ENCODE measurements at places on chromosomes 6 and 20.
A peak's percentile ranks its signal among the peaks of the same experiment; 100 is the strongest.

GRCh38 chr6:163237110-163237509 lies 177.4 kb upstream of the QKI start:
- ATAC-seq, result no peak

DNA sequence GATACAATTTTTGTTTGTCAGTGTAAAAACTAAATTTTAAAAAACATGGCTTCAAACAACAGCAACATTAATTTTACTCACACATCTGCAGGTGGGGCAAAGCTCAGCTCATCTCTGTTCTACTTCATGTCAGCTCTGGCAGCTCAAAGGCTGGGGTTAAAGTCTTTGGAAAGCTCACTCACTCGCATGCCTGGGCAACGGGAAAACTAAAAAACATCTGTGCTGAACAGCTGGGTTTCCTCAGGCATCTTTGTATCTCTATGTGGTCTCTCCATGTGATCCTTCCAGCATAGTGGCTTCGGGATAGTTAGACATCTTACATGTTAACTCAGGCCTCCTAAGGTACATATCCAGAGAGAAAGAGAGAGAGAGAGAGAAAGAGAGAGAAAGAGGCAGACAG lies 499.6 kb downstream of the RFPL4B start:
- ATAC-seq, result no peak

DNA sequence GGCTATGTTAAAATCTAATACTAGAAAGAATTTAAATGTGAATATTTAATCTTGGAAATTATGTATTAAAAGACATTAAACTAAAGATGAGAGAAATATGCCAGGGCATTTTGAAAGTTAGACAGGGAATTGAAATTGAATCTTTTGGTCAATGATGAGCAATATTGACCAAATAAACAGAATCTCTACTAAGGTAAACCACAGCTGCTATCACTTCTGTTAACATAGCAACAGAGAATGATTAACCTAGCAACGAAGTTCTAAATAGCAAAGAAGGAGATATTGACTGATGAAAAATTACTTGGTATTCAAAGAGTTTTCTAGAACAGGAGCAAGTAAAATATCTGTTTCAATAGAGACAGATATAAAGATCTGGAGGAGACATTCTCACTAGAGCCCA lies 45.2 kb upstream of the RSPO3 start:
- no peak for ATAC-seq

DNA sequence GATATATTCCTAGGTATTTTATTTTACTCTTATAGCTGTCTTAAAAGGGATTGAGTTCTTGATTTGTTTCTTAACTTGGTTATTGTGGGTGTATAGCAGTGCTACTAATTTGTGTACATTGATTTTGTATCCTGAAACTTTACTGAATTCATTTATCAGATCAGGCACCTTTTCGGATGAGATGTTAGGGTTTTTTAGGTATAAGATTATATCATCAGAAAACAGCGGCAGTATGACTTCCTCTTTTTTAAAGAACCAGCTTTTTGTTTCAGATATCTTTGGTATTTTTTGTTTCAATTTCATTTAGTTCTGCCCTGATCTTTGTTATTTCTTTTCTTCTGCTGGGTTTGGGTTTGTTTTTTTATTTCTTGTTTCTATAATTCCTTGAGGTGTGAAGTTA lies 382.4 kb upstream of the ADGRB3 start:
- ATAC-seq, result no peak

DNA sequence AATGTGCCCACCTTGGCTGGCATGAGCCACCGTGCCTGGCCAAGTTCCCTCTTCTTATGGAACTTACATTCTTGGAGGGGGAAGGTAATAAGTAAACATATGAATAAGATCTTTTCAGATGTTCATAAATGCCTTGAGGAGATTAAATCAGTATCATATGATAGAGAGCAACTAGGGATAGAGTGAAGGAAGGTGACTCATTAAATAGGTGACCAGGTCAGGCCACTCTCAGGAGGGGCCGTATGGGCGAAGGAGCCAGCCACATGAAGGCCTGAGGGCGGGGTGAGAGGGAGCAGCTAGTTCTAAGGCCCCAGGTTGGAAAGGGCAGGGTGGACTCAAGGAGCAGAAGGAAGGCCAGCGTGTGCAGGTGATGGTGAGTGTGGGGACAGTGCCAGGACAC lies 91.1 kb downstream of the UST start:
- ATAC-seq, result no peak

- ATAC-seq, result peak; percentile 19
These were observed 509.9 kb upstream of the ID4 start for GRCh38 chr6:19327241-19327640.

DNA sequence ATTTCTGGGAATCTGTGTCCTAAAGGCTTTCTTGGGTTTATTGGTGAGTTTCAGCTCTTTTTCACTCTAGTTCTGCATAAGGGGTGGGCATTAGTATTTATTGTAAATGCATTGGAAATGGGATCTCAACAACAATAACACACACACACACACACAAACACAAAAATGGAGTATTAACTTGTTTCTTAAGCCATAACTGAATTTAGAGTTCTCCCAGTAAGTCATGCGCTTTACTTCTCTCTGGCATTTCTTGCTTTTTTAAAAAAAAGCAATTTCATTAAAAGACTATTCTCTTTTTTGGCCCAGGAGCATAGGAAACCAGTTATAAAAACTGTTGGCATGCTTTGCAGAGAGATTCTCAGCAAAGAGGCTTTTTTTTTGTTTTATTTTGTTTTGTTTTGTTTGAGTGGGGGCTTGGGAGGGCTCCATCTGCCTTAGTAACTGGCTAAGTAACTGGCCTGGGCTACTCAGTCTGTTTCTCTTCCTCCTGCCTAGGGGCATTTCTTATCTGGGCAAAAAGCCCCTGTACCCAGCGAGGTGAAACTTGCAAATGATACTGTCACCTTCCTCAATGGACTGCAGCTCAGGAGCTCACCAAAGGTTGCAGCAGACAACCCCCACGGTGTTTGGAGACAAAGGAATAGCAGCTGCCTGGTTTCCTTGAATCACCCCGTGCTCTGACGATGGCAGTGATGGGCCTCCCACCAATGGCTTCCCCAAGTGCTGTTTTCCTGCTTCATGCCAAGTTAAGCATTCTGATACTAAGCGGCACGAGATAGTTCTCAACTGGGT lies 128.5 kb downstream of the BCAS1 start:
- no peak for ATAC-seq

DNA sequence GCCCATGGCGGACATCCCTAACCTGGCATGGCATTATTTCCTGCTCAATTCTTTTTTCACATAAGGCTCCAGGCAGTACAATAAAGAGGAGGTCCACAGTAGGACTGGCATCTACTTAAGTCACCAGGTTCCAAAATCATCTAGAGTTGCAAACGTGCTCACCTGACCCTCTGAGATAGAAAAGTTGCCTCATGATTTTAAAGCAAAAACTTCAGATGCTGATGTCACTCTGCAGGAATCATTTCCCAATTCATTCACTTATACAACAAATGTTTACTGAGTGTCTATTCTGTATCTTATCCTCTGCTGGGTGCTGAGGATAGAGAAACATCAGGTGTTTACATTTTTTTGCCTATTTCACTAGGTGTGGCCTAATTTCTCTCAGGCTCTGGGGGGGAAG lies 2.2 kb downstream of the ADGRF4 start:
- ATAC-seq, result no peak

GRCh38 chr6:77883851-77884250 lies 231.0 kb downstream of the MEI4 start:
- no peak for ATAC-seq

DNA sequence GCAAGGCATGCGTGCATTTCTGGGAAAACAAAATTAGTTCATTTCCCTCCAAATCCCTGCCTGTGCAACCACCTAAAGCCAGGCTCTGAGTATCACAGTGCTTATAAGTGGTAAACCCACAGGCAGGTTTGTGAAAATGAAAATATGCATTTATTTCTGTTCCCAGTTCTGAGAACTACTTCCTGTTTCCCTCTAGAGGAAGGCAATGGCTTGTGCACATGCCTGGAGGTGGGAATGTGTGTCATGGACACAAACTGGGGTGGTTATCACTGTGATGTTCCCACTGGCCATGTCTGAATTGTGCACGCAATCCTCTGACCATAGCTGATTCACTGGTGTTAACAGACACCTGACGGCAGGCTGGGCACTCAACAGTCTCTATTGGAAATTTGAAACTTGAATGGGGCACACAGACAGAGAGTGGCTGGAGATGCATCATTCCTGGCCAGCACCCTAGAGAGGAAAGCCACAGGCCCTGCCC lies 26.3 kb downstream of the FAM110A start:
- no peak for ATAC-seq

DNA sequence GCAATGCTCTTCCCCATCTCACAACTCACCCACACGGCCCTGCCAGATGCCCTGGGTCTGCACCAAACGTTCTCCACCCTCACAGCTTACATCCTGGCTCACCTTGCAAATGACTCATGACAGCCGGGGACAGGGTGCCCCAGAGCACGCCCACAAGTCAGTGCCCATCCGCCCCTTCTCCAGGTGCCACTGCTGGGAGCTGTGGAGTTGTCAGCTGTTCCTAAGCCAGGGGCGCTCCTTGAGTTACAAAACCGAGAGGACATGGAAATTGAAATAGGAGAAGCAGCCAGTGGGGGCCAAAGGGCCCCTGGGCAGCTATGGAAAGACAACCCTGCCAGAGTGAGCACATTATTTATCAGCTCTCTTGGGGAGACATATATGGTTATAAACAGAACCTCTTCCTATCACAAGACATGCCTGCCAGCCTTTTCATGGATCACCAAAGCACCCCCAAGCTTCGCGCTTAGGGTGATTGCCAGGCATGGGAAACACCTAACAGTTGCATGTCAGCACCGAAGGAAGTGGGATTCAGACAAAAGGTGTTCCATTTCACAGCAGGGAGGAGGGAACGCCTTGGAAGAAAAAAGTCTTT lies 236.8 kb downstream of the LY86 start:
- ATAC-seq, result no peak

GRCh38 chr6:31717499-31718222 lies 2.5 kb downstream of the LY6G6D start:
- no peak for ATAC-seq

DNA sequence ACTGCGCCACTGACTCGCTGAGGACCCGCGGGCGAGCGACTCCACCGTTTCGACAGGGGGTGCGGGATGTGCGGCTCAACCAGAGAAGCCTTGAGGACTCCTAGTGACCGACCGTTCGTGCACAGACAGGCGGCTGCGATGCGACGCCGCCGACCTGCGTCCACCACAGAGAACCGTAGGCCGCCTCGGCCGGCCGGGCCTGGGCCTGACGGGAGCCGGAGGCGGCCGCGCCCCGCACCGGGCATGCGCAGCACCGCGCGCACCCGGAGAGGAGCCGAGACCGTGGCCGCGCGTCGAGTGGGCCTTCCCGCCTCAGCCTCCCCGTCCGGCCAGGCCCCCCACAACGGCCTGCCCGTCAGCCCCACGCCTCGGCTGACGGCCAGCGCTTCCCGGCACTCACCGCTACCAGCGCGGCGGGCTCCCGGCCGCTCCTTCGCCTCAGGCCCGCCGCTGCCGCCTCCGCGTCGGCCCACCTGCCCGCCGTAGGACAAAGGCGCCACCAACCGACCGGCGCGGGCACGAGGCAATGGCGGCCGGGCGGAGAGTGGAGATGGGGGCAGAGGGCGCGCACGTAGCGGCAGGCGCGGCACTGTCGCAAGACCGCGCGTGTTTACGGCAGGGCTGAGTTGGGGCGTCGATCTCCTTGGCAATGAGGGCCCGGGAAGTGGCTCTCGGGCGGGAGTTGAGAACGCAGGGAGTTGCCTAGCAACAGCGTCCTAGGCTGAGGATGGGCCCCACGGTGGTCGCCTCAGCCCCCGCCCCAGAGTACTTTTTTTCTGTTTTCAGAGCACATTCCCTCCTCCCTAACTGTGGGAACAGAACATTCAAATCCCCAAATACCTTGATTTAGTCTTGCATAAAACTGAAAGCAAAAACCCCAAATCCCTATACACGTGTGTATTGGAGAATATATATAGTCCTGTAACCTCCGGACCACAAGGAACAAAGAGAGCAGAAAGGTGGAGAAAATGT lies at the start of gene NCOA5:
TSS of gene NCOA5 (minus strand) at position 546 of the 972 bp plus-strand sequence. CDS start 10,538 bp downstream, outside the sequence.
- ATAC-seq, result peak; percentile 93

DNA sequence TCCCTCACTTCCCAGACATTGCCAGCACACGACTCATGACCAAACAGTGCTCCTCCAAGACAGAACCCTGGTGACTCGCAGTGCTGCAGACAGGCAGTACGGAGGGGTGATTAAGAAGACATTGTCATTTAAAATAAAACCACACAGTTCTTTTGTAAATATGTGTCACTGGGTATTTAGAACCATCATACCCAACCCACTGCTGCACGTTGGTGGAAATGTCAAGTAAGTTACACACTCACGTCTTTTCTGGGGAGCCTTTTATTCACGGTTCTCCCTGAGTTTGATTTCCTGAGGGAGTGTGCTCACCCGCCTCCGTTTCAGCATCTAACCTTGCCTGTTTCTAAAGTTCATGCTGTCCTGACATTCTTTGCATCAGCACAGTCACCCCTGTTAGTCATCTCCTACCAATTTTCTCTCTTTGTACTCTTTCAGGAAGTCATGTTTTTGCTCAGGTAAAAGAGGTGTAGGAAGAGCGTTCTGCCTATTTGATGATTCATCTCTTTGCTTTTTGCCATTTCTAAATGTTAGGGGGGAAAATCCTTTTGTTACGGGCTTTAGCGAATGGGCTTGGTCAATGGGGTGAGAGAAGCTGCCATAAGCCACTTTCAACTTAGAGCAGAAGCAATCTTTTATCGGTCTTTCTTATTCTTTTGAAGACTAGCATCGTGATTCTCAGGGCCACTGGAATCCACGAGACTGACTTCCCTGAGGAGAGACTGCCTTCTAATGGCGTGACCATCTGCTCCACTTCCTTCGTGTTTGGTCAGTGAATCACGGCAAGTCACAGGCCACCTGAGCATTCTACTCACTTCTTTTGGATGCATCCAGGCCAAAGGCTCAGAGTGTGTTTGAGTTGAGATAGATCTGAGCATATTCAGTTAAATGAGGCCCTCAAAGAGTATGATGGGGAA lies 512.8 kb upstream of the JARID2 start:
- ATAC-seq, result no peak

GRCh38 chr20:58184063-58184462 lies 44.4 kb downstream of the ANKRD60 start:
- no peak for ATAC-seq

DNA sequence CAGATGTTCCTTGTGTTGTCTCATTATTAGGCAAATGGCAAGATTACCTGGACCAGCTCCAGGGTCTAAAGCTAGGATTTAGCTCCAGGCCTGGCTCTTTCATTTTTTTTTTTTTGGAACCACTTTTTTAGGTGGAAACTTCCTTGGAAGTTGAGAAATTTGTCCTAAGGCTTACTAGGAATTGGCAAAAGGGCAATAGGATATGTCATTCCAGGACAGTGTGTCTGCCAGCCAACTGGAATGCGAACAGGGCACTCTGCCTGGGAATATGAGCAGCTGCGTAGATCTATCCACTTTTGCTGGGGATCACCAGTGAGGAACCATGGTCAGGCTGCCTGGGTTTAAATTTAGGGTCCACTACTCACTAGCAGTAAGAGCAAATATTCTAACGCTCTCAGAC lies 304.0 kb downstream of the TSHZ2 start:
- no peak for ATAC-seq

- no peak for ATAC-seq
These were observed 200.5 kb upstream of the ARG1 start for GRCh38 chr6:131372535-131372934.

DNA sequence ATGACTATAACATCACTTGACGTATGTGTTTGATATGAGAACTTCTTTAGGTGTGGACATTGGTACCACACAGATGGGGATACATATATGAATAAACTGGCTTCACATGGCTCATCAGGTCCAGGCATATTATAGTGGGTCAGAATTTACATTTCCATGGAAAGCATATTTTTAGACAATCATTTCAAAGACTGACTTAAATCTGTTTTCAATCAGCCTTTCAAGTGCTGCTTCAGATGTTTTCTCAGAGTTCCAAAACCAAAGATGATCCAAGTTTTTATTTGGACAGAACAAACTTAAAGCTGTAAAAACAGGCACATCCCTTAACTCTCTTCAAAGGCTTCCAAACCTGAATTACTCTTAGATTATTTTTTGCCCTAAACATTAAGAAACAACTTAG lies 88.1 kb downstream of the PRSS35 start:
- ATAC-seq, result no peak
